ENCODE measurements at places on chromosomes 11 and 22.

DNA sequence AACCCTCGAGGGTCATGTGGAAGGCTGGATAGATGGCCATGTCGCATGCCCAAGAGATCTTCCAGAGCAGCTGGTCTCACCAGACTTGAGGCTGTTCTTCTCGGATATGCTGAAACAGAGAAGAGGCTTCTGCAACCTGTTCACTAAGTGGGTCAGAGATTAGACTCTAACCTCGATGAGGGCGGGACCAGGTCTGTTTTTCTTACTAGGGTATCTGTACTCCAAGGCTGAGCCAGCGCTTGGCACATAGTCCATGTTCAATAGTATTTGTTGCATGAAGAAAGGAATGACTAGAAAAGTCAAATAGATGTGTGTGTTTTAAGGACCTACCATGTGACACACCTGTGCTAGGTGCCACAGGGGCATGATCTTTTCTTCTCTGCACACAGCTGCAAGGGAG, 43.6 kb downstream of the ABTB2 start:
- no peak for DNase-seq

DNA sequence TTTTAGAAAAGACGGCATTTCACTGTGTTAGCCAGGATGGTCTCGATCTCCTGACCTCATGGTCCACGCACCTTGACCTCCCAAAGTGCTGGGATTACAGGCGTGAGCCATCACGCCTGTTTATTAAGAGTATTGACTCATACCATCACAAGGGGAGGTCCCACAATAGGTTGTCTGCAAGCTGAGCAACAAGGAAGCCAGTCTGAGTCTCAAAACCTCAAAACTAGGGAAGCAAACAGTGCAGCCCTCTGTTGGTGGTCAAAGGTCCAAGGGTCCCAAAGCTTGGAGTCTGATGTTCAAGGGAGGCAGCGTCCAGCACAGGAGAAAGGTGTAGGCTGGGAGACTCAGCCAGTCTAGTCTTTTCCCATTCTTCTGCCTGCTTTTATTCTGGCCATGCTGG, 32.8 kb upstream of the LDLRAD3 start:
- DNase-seq, result no peak

DNA sequence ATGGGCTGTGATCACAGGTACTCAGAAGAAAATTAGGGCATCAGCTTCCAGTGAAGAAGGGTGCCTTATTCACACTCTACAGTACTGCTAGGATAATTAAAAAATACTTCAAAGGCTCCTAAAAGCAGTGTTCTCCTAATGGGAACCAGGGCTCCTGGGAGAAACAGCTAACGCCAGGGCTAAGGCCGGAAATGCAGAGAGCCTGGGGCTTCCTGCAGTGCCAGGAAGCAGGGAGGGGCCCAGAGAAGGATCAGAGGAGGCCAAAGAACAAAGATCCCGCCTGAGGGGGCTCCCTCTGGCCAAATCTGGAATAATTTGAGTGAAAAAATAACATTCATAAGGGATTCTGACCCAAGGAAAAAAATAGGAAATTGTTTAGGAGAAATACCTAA, 27.5 kb downstream of the TOLLIP start:
- DNase-seq, result no peak

- DNase-seq, result peak; percentile 43
These were observed 7.9 kb upstream of the TPP1 start for GRCh38 chr11:6626971-6627761.

- no peak for DNase-seq
These were observed 43.7 kb upstream of the TOP3B start for GRCh38 chr22:22026157-22026831.

GRCh38 chr11:95989076-95989605, 65.2 kb upstream of the MTMR2 start:
- no peak for DNase-seq

DNA sequence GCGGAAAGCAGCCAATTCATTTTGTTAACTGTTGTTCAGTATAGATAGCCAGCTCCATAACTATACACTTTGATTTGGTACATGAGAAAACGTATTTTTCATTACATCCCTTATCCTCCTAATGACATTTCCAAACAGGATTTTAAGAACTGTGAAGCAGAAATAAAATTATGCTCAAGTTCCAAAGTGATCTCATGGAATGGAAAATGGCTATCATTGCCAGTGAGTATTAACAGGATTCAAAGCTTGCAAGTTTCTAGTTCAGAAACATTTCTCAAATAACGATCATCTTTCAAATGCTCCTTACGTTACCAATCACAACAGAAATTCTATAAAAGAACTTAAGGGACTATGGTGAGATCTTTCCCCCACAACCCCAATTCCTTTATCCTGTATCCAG, 53.7 kb downstream of the CADM1 start:
- DNase-seq, result no peak

DNA sequence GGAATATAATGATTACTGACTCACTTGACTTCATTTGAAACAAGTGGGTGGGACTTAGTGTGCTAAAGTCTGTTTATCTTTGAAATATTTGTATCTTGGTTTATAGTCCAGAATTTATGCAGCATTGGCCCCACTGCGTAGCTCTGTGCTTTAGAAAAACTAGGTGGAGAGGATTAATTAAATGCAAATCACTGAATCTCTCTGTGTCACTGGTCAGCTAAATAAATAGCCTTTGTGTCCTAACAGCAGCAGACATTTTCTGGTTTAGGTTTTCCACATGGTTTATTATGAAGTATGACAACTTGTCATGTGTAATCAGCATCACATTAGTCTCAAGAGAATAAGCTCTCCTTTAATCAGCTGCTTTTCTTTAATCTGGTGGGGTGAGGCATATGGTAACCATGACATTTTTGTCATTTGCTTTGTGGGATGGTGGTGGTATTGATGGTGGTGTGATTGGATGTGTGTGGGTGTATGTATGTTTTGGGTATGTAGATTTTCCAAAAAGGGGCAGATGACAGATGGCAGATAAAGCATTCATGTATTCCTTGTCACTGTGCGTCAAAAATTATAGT, 33.9 kb downstream of the BCL2L13 start:
- DNase-seq, result no peak

DNA sequence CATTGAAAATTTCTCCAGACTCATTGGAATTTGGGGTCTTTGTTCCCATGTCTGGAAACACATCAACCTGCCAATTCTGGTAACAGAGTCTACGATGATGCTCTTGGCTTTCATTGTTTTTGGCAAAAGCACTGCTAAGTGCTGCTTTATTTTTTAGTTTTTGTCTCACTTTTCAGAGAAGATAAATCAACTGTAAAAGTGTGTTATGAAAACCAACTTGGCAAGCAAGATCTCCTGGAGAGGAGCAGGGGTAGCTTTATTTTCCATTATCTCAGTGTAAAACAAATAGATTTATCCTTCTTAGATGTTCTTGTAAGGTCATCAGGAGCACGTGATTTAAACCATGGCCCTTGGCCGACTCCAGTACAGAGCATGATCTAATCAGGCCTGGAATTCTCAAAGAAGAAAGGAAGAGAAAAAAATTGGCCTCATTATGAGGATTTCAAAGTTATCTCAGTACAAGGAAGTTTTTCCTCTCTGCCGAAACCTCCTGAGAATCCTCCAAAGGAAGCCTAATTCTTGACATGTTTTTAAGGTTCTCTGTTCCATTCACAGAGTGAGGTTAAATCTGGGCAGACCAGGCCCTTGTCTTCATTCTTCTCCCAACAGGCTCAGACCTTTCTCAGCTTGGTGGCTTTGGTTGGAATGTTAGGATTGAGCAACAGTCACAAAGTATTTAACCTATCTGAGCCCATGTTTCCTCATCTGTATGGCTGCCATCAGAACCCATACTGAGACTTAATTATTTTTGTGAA, 16.4 kb upstream of the PAMR1 start:
- DNase-seq, result no peak

GRCh38 chr11:23836981-23837380, 659.9 kb upstream of the LUZP2 start:
- DNase-seq, result no peak

GRCh38 chr11:65078151-65078550, 5.7 kb downstream of the CDCA5 start:
- peak; percentile 74 for DNase-seq

- DNase-seq, result no peak
These were observed 491.5 kb upstream of the KIRREL3 start for GRCh38 chr11:127492029-127492428.

DNA sequence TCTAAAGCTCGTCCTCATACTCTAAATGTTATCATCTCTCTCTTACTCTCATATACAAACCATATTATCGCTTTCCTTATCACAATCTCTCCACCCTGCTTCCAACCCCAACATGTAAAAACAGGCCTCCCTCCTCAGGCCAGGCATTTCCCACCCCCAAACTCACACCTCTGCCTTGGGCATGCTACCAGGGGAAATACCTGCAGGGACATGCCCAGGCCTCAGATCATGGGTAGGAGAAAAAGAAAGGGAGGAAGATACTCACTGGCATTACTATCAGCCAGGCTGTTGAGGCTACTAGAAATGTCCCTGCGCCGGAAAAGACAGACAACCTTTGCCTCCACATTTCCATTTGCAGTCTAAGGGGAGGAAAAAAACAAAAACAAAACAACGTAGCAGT, 1.8 kb downstream of the MTA2 start:
- no peak for DNase-seq

DNA sequence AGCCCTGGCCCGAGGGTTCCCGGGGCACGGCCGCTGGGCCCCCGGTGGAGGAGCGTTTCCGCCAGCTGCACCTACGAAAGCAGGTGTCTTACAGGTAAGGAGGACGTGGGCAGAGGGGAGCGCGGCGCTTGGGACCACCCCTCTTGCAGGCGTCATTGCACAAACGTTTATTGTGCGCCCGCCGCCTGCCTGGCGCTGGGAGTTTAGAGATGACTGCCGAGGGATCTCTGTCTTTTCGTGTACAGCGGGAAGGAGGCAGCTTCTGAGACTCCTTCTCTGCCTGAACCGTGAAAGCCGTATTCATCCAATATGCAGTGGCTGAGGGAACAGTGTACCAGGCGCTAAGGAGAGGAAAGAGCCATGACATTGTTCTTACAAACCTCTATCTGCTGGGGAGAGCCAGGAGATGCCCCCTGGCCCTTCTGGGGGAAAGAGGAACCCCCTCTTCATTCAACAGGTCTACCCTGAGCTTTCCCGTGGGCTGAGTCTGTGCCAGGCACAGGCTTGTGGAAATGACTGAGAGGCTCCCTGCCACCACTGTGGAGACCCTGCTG, 13.8 kb upstream of the DGKZ start:
- no peak for DNase-seq

GRCh38 chr11:21625982-21626381, 566.9 kb upstream of the ANO5 start:
- no peak for DNase-seq

DNA sequence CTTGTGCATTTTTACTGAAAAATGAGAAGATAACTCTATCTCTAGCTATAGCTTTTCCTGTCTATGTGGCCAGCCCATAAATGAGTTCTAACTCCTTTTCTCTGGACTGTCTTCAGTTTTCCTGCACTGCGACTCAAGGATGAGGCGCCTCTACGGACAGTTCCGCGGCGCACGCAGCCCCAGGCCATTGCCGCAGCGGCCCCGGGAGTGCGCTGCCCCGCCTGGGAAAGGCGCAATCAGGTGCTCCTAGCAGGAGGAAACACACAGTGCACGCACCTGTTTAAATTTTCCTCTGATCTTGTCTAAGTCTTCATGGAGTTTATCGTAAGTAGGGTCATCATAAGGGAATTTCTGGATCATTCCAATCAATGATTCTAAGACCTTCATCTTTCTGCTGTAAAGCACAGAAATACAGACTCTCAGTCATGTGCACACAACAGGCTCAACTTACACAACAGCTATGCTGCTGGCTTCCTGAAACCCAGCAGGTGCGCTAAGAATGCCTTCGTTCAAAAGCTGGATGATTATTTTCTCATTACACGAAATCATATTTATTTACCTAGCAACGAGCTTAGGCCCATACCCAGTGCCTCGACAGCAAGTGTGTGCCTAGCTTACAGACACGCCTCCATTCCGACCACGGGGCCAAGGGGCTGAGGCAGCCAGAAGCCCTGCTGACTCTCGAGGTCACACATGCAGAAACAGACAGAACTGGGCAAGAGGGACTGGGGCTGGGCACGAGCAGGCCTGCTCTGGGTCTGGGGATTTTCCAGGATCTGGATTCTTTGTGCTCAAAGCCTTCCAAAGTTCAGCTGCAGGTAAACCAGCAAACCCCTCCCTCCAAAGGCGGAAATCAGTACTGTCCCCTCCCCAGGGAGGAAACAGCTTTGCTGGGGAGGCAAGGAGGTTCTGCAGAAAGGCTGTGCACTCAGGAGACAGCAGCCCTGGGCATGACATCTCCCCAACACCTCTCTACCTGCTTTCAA, 7.2 kb downstream of the LTO1 start:
- peak; percentile 65 for DNase-seq

DNA sequence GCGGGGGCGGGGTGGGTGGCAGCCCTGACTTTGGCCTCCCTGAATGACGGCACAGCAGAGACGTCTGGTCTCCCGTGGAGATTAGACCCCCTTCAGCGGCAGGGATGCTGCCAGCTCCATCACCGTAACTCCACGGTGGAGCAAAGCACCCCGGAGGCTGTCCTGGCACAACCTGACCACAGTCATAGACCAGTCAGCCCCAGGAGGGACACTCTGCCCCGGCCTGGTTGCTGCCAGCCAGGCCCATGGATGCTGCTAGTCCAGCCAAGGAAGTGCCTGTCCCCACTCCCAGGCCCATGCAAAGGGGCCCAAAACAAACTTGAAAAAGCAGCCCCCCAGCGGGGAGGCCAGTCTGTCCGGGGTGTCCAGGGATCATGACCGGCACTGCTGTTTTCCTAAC, 11.5 kb upstream of the ANO1 start:
- peak; percentile 59 for DNase-seq

- no peak for DNase-seq
These were observed 244.9 kb upstream of the BLID start for GRCh38 chr11:122360875-122361274.

- DNase-seq, result no peak
These were observed 10.0 kb upstream of the RAB1B start for GRCh38 chr11:66258473-66258893.

DNA sequence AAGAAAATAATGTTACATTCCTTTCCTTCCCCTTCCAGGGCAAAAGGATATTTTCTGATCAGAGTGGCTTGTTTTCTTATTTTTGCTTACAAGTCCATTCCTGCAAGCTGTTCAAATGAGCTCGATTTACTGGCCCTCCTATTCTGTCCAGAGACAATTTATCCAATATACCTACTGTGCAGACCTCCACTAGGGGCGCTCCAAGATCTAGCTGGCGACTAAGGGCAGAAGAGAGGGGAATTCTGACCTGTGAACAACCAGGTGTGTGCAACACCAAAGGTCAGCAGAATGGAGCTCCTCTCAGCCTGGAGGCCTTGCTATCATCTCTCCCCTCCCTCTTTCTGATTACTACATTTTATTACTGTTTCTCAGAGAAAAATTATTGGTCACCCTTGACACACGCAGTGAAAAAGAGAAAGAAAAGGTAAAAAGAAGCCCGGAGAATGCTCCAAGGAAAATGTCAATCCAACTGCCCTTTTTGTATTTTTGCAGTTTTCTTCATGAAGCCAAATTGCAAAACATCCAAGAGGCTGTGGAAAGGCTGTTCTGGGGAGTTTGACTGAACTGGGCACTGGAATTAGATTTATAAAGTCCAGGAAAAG, 3.2 kb downstream of the SEZ6L start:
- DNase-seq, result no peak

- no peak for DNase-seq
These were observed 25.7 kb upstream of the MSANTD2 start for GRCh38 chr11:124825876-124826275.
